ENCODE measurements at places on chromosomes 5 and 9.

DNA sequence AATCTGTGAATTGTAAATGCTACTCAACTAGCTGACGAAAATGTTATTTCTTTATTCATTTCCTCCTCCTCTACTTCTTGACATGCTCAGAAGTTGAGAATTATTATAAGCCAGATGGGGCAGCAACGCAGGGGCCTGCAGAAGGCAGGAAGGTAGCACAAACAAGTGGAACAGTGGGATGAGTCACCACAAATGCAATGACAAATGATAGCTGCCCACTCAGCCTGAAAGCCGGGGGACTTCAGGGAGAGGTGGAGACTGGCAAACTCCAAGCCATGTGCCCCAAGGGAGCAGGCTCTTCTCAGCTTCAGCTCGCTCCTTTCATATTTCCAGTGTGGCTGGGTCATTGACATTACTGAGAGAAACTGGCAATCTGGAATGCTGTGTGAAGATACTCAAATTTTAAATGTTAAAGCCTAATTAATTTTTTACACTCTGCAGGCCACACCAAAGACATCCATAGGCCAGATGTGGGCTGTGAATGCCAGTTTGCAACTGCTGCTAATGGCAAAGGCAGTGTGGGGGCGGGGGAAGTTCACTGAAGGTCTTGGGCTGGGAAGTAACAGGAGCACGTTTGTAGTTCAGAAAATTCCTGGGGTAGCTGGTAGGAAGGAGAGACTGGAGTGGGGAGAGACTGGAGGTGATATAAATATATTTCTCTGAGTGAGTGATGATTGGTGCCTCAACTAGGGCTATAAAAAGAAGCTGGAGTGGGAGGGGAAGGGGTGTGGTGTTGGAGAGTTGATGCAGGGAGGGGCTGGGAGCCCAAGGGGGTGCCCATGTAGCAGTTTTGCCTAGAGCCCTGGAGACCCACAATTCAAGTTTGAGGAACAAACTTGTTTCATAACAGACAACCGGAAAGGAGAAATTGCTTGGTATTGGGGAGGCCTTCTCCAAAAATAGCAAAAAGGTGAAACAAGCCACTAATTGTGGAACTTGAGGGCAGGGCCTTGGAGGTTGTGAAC lies 20.8 kb upstream of the ADRB2 start:
- no peak for DNase-seq

GRCh38 chr5:110342683-110343082 lies 383.8 kb downstream of the TMEM232 start:
- DNase-seq: no peak

- DNase-seq: no peak
Measured at GRCh38 chr5:144237851-144238250, 67.2 kb downstream of the KCTD16 start.

GRCh38 chr5:120628156-120628555 lies 164.1 kb downstream of the PRR16 start:
- DNase-seq: no peak

DNA sequence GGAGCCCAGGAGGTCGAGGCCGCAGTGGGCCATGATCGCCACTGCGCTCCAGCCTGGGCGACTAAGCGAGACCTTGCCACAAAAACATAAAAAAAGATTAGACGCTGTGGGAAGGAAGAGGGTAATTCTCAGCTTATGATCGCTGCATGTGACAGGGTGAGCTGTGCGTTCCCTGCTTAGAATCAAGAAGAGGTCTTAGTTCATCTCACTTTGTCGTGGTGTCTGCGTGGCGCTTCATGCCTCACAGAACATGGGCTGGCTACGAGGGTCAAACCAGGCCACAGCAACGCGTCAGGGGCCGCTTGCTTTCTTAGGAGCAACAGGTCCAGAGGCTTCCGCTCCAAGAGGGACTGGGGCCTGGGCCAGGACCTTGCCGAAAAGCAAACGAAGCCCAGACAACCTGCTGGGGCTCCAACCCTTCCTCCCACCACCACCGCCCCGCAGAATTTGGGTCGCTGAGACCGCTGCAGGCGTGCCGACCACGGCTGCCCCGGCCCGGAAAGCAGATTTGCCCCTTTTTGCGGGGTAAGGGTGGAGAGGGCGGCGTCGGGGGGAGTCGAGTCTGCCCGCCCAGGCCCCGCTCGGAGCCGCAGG lies 10.0 kb upstream of the GRIN1 start:
- no peak for DNase-seq

DNA sequence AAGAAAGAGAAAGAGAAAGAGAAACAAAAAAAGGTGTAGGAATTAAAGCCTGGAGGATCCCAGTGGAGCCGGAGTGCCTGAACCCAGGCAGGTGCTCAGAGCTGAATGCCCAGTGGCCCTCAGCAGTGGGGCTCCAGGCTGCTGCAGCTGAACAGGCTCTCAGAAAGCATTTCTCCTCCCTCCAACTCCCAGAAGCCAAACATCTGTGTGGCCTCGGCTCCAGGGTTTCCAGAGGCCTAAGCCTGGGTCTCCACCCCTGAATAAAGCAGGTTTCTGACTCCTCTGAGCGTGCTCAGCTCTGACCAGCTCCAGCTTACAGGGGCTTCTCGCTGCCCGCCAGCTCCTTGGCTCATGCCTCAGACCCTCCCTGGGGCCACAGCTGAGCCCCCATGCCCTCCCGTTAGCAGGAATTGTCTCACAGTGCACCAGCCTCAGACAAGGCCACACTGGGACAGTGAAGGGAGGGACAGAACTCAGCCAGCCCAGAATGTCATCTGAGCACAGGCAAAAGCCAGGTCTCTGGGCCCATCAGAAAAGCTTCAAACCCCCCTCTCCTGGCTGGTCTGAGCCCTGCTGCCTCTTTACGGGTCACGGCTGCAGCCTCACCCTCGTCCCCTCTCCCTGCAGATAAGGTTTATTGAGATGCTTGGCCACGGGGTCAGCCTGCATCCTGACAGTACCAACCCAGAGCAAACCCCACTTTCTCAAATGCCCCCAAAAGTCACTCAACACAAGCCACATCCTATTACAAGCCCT lies 114.4 kb upstream of the PPP1R26 start:
- DNase-seq: no peak

- no peak for DNase-seq
Measured at GRCh38 chr9:38198140-38198539, 129.1 kb upstream of the SHB start.

Data from coronary artery (tissue), 2 donors.